ENCODE measurements at places on chromosomes 4 and X. TPM values are rescaled to one million over a fixed set of nuclear protein-coding genes. Genes with fewer than 3 reads are reported as not detected.

DNA sequence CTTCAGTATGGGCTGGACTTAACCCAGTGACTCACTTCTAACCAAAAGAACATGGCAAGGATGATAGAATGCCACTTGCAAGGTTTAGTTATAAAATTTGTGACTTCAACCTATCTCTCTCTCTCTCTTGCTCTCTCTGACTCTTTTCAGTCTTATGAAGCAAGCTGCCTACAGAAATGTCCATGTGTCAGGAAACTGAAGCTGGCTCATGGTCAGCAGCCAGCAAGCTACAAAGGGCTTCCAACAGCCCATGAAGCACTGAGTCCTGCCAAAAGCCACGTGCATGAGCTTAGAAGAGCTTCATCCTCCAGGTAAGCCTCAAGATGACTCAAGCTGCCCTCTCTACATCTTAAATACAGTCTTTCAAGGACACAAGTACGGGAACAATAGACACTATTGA is 100.3 kb downstream of the HS3ST1 start:
- DNase-seq = no peak

Gene SPIN2A
- 0.04 TPM for total RNA-seq

- no peak for DNase-seq
Measured at GRCh38 chr4:102869569-102870197, 891 bp downstream of the CISD2 start.

Gene ASB12
- total RNA-seq = not detected

Gene TREX2
- total RNA-seq = not detected

- no peak for DNase-seq
Measured at GRCh38 chrX:30787012-30787411, 102.0 kb downstream of the TAB3 start.

- no peak for DNase-seq
Measured at GRCh38 chr4:174544496-174544895, 22.2 kb upstream of the HPGD start.

GRCh38 chr4:3413217-3413671 is 28.5 kb upstream of the HGFAC start:
- no peak for DNase-seq

DNA sequence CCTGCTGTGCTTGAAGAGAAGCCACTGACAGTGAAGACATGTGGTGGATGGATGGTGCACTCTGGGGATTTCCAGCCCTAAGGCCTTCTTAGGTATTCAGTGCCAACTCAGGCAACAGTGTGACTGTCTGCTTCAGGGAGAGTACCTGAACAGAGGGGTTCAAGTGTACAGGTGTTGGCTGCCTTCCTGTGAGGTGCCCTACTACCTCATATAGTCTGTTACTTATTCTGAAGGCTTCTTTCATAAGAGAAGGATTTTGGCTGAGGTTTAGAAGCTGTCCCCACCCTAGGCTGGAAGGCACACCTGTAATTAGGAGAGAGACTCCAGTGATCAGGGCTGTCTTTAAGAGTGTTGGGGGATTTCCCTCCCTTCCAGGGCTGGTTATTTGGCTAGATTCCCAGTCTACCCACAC is 1.8 kb downstream of the FTHL17 start:
- DNase-seq = no peak

- DNase-seq = no peak
Measured at GRCh38 chr4:85726555-85726954, 251.6 kb downstream of the ARHGAP24 start.

DNA sequence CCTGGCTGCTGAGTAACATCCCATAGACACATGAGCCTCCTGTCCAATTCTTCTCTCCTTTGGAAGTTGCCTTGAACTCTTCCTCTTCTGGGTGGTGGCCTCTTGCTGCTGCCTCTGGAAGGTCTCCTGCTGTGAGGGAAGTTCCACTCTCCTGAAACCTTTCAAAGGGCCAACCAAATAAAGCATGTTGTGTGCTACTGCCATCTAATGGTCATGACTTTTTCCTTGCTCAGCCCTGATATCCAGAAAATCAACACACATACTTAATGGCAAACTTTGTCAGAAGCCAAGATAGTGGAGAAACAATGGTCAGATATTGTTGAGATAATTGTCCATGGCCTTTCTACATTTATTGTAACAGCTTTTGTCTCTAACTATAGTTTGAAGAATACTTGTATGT is 19.1 kb upstream of the ZXDA start:
- DNase-seq = peak; percentile 20

Gene QDPR
- total RNA-seq = 25.2 TPM

DNA sequence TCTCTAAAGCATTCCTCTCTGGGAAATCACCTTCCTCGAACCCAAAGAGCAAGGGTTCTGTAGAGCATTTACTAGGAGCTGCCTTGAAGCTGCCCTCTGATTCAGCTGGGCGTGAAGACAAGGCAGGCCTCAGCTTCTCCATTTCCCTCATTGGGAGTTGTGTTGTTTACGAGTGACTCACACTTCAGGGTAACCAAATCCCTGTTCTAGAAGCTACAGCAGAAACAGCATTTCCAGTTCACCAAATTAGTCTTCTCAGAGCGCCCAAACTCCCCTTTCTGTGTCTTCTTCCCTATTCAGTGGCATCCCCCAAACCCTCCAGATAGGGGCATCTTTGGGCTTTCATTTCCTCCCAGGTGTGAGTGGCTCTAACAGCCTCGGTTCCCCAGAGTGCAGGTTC is 863 bp upstream of the XPNPEP2 start:
- DNase-seq = peak; percentile 31

Gene ANKRD50
- 8.6 TPM for total RNA-seq

DNA sequence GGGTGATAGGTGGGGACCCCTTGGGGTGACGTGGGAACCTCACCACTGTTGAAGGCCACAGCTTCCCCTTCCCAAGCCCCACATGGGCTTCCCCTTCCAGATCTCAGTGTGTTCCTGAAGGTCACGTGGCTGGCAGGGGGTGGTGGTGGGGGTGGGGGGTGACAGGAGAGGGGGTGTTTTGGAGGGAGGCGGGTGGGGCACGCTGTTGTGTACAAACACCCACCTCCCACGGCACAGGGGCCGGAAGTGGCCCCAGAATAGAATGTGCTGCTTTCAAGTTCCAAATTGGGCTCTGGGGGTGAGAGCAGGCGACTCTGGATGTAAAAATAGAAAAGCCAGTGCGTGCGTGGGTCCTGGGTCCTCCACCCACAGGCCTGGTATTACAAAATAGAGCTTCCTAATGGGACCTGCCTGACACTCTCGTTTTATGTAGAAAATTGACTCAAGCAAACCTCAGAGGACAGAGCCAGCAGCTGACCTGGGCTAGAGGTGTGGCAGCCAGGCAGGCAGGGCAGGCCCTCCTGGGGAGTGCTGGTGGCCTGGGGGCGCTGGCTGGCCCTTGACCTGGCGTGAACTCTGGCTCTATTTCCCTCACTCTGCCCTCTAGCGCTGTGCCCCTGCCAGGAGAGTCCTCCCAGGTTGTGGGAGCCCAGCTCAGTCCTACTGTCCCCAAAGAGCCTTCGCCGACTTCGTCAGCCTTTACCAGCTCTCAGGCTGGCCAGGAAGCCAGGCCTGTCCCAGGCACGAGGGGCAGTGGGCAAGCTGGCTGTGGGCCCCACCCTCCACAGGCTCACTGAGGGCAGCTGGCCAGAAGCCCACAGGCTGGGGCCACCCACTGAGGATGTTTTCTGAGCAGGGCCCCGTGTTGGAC is 5.4 kb upstream of the SH3BP2 start:
- DNase-seq = no peak

Gene RASL11B
- 0.60 TPM for total RNA-seq

GRCh38 chrX:72020204-72020603 is 109.6 kb downstream of the NHSL2 start:
- DNase-seq = no peak

DNA sequence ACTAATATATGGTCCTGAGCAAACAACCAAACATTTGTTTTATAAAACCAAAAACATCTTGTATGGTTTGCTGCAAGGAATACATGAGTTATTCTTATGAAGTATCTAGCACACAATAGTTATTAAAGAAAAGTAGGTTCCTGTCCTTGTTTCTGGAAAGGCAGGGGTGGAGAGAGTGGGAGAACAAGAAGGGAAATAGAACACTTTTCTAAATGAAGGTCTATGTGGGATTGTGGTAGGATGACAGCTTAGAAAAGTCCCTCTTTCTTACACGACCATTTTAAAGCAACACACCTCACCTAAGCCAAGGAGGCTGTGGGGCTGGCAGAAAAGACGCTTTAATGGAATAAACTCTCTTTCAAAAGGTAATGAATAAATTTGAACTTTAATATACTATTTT is 164.6 kb downstream of the ARAP2 start:
- no peak for DNase-seq

Gene CXCL1
- total RNA-seq = not detected

GRCh38 chr4:6296026-6296425 is 26.4 kb downstream of the WFS1 start:
- DNase-seq = no peak

DNA sequence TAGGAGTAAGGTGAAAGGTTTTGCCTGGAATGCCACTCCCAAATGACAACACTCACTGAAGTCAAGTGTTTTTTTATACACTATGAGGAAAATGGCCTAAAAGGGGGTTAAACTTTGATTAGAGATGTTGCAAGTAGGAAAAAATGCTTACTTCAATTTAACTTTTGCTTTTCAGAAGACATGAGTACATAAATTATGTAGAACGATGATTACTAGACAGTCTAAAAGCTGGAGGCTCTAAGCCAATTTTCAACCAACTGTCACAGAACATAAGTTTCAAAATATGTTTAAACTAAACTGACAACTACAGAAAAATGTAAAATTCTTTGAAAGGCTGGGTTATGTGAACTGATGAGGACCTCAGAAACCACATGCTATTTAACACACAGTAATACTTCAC is 83.4 kb downstream of the SHISA3 start:
- DNase-seq = no peak

Gene POLR2B
- total RNA-seq = 138 TPM

- DNase-seq = no peak
Measured at GRCh38 chr4:121077496-121077895, 5.2 kb upstream of the NDNF start.

Gene P2RY10
- not detected for total RNA-seq

DNA sequence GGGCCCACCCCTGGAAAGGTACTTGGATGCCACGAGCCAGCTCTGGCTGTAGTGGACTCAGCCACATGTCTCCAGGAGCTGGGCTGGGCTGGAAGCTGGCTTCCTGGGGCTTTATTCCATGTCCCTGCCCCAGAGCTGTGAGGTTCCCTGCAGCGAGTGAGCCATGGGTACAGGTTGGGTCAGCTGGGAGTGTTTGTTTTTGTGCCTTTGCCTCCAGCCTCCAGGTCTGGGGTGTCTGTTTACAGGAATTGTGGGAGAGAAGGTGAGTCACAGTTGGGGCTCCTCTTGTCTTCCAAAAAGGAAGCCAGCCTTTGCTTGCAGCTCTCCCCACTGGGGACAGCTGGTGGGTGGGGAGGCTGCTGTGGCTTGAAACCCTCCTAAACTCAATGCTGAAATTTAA is 21.5 kb downstream of the SORCS2 start:
- no peak for DNase-seq

DNA sequence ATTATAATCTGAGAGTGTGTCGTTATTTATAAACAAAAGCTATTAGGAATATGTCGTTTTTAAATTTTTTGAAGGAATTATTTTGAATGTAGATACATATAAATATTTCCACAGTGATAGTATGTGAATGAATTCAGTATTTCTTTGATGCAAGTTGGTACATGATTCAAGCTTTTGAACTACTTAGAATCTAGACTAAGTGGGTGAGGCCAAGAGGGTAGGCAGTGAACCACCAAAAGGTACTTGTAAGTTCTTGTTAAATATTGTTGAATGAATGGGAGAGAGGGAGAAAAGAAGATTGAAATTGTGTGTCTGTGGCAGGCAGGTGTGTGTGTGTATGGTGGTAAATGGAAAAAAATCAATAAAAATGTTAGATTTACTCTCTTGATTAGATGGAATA is 69.6 kb downstream of the ARFIP1 start:
- DNase-seq = no peak

DNA sequence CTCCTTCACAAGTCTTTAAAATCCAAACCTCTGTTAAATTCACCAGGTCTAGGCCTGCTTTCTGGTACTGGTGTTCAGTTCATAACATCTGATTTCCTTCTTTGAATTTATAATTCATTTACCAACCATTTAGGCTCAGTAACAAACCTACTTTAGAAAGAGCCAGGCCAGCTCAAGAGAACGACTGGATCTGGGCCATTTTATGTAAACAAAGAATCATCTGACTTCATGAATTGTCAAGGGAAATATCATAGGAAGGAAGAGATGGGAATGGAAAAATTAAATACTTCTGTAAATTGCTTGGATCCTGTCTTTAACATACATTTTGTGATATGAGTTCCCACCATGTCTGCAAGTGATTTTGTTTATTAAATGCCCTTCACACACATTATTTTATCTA is 36.5 kb downstream of the DCHS2 start:
- DNase-seq = no peak

GRCh38 chr4:10456260-10456594 is 999 bp downstream of the ZNF518B start:
- DNase-seq = no peak

- no peak for DNase-seq
Measured at GRCh38 chrX:137366018-137366633, 199.8 kb upstream of the ZIC3 start.

Gene GYPA
- total RNA-seq = not detected

DNA sequence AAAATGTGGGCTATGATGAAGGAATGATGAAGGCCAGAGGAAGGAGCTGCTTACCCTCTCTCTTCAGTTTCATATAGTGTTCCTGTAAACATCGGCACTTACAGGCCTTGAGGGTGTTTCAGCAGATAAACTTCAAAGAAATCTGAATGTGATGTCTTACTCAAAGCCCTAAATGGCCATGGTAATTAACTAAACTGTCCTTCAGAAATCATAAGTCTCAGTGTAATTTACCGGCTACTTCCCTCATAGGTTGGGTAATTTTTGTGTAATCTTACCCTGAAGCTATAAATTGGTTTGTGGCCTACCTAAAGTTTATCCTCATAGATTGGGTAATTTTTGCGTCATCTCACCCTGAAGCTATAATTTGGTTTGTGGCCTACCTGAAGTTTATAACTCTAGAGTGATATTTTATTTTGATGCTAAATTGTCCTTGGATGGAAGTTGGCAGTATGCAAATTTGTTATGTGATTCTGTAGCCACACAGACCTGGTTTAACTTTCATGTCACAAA is 2700.3 kb downstream of the ARAP2 start:
- DNase-seq = peak; percentile 59

- DNase-seq = no peak
Measured at GRCh38 chr4:61246034-61246433, 45.9 kb downstream of the ADGRL3 start.

GRCh38 chr4:158535130-158535614 is 13.5 kb downstream of the RXFP1 start:
- DNase-seq = peak; percentile 78

- DNase-seq = no peak
Measured at GRCh38 chr4:183801457-183802165, 103.5 kb upstream of the STOX2 start.

Gene DMRTC1
- total RNA-seq = not detected

GRCh38 chrX:20672476-20672875 is 405.8 kb upstream of the RPS6KA3 start:
- DNase-seq = no peak

DNA sequence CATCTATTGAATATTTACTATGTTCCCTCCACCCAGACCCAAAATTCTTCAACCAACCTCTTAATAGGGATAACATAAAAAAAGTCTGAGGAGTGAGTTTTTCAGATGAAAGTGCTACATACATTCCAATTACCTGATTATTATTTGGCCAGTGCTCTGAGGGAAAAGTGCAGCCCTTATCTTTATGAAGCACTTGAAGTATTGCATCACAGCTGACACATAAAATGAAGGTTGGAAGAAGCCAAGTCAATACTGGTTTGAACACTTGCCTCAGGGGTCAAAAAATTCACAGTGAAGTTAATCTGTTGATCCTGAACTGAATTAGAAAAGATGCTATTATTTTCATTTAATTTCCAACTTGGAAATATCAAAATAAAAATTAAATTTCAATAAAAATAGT is 498.9 kb downstream of the INPP4B start:
- DNase-seq = no peak

All from H4 (cell line).